Activated effector memory CD4-positive, alpha-beta T cell treated with anti-CD3 and anti-CD28 coated beads, Interleukin-2, amount 50 U/mL, for 16 hours (primary cell): ENCODE measurements at places on chromosomes 4 and X.
A peak's percentile ranks its signal among the peaks of the same experiment; 100 is the strongest.

- no peak for DNase-seq
These were observed 46.1 kb downstream of the PJA1 start for GRCh38 chrX:69119122-69119521.

GRCh38 chrX:30343206-30343605, 34.0 kb upstream of the NR0B1 start:
- no peak for DNase-seq

DNA sequence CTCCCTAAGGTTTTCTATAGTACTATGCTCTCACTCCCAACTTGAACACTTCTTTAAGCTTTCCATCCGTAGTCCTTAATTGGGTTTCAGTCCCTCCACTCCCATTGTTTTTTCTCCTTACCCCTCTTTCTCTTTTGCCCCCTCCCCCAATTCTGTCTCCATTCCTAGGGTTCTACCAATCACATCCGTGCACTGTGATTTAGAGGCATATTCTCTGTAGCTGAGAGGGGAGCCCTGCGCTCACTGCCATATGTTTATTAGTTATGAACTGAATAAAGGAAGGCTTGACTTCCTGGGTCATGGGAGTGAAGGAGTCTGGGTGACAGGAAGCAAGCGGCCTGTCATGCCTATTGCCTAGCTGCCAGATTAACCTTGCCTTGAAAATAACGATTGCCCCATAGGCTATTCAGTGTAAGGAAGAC, 471 bp downstream of the MCTS1 start:
- DNase-seq: peak; percentile 67

DNA sequence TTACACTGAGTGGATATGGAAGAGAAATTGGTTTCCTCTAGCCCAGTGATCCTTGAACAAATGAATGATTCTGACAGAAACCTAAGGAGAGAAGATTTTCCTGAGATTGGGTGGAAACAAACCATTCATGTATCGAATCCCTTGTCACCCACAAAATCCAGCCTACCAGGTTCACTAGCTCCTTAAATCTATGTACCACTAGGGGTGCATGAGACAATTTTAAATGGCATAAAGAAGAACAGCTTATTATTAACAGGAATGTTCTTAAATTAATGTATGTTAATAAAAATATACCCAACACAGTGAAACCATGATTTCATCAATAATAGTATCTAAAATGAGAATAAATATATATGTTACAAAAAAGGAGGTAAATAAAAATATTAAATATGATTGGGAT, 118.4 kb upstream of the LNX1 start:
- DNase-seq: no peak

GRCh38 chr4:159980826-159981468, 878.1 kb downstream of the RAPGEF2 start:
- DNase-seq: no peak
